NCI-H1105 (cell line): ENCODE measurements at places on chromosomes 4 and X.

- DNase-seq: no peak
These were observed 48.3 kb upstream of the LCORL start for GRCh38 chr4:18069810-18070209.

DNA sequence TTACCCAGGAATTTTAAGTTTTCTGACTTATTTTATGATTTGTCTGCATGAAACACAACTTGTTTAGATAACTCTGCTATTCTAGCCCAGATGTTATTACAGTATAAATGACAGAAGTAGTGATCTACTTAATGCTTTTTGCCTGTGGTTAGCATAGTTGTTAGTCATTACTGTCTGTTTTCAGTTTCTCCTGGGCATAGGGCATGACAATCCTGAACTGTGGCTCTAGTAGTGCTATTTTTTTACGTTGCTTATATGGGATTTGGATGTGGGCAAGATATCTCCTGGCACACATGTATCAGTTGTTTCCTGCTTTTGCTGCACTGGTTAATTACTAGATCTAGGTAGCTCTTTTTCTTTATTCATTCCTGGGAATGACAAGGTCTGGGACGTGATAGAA lies 1005.8 kb downstream of the PCDH18 start:
- DNase-seq: no peak

- DNase-seq: no peak
These were observed 170.9 kb upstream of the GRIA3 start for GRCh38 chrX:123013141-123013540.

- DNase-seq: no peak
These were observed 63.7 kb downstream of the TMEM164 start for GRCh38 chrX:110066488-110067225.

DNA sequence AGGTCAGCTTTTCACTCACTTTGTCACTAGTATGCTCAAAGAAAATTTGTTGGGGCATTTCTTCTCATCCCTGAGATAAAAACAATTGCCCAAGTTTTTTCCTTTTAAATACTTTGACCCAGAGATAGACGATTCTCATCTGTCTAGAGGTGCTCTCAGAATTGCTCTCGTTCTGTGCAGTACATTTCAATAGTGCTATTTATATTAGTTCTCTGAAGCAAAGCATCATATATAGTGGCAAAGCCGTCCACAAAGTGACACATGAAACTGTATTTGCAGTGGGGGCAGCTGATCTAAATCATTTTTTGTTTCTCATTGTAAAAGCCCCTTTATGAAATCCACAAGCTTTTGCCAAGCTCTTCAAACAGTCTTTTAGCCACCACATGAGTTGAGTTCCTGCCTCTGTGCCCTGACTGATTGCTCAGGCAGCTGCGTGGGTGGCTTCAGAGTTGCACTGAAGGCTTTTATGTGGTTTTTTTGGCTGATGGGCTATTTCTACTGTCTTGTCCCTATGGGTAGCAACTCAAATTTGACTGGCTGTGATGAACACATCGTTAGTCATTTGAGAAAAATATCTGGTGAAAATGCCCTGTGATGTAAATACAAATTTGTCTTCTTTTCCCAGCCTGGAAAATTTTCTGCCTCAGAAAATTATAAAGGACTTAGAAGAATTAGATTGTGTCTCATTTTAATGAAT lies 119.1 kb upstream of the OTUD4 start:
- no peak for DNase-seq

GRCh38 chrX:152865232-152865920 lies 32.5 kb upstream of the ZNF185 start:
- DNase-seq: no peak

DNA sequence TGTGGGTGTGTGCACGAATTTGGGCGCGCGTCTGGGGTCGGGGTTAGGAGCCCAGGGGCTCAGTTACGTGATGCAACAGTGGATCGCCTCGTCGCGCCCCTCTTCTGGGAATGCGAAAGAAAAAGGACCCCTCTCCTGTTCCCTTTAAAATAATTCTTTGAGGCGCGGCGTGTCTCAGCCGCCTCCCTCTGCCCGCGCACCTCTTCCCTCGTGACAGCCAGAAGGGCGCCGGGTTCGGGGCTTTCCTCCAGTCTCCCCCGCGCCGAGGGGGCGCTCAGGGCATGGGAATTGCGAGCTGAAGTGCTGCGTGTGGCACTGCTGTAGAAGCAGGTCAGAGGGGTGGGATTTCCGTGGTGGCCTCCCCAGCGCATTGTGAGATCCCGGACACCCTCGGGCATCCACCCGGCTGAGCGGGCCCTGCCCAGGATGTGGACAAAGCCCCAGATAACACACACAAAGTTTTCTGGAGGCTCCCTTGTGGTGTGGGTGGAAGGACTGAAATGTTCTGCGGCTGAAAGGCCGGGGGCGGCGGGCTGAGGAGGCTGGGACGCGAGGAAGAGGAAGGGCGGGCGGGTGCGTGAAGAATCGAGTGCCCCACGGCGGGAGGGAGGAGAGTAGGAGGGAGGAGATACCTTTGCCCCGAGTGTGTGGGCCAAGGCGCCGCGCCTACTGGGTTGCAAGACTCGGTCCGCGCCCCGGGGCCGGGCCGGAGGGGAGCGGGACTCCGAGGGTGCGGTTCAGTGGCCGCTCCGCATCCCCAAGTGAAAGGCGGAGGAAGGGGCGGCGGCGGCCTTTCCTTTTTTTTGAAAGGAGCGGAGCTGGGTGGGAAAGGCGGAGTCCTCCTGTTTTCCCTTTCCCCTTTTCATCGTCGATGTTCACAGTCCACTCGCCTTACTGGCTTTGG lies 752 bp downstream of the SEPTIN11 start:
- DNase-seq: no peak

DNA sequence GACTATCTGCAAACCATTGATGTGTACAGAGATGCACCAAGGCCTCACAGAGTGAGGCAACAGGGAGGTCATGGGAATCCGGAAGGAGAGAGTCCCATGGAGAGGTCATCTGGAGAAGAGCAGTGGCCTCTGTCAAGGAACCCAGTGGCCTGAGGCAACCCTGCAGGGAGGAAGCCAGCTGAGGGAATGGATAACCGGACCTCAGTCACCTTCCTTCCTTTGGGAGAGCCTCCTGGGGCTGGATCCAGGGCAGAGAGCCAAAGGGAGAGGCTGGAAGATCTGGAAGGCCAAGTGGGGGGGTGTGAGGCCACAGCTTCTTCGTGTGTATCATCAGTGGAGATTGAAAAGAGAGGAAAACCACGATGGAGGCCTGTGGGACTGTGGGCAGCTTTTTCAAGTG lies 24.3 kb upstream of the CD38 start:
- DNase-seq: no peak

DNA sequence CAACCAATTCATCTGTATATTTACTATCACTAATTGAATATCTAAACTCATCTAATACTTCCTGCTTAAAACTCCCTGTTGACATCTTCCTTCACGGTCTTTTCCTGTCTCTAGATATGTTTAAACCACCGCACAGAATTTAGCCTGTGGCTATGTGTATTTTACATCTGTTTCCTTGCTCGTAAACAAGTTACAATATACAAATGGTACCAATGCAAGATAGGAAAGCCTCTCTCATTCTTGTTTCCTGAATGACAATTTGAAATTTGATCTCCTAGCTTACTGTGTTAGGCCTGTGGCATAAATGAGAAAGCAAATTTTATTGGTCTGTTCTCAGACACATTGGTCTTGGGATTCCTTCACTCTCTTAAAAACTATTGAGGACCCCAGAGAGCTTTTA lies 89.7 kb upstream of the PCDH7 start:
- no peak for DNase-seq

DNA sequence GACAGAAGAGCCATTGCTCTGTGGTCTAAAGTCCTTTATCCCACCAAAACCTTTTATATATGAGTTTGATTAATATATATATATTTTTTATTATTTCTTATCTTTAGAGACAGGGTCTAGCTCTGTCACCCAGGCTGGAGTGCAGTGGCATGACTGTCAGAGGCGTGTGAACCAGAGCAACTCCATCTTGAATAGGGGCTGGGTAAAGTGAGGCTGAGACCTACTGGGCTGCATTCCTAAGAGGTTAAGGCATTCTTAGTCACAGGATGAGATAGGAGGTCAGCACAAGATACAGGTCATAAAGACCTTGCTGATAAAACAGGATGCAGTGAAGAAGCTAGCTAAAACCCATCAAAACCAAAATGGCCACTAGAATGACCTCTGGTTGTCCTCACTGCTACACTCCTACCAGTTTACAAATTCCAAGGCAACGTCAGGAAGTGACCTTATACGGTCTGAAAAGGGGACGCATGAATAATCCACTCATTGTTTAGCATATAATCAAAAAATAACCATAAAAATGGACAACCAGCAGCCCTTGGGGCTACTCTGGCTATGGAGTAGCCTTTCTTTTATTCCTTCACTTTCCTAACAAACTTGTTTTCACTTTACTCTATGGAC lies 10.5 kb downstream of the TBCK start:
- DNase-seq: no peak

- no peak for DNase-seq
These were observed 3.2 kb upstream of the PLP1 start for GRCh38 chrX:103773445-103773844.

GRCh38 chrX:41029332-41029731 lies 55.9 kb upstream of the USP9X start:
- no peak for DNase-seq

DNA sequence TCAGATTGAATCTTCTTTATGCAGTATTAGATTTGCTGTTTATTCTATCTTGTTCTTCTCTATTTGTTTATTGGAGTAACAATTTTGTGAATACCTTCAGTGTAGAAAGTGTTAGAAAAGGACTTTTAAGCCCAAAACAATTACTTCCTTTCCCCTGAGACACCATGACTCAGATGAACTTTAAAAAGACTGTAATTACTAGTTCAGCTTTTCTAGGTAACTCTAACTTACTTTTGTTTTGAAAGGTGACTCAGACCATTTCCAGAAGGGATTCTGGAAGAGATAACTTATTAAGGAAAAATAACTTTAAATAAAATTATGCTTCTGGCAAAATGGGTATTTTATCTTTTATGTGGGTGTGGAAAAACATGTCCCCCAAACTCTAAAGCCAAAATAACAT lies 561.5 kb upstream of the PCDH10 start:
- DNase-seq: no peak

DNA sequence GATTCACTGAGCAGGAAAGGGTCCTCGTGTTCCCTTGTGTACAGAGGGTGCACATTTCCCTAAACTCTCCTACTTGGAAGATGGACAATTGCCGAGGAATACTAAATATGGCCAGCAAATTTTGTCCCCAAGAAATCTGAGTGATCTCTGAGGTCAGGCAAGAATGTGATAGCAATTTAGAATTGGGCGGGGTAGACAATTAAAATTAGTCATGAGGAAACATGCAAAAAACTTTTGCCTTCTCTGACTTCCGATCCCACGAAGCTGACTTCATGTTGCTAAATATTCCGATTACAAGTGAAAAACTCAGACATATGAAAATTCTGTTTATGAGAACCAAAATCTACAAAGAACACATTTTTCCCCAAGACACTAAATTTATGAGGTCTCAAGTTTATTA lies 453.9 kb upstream of the ZFP42 start:
- DNase-seq: no peak

- DNase-seq: no peak
These were observed 104.2 kb upstream of the PUDP start for GRCh38 chrX:7252013-7252610.

DNA sequence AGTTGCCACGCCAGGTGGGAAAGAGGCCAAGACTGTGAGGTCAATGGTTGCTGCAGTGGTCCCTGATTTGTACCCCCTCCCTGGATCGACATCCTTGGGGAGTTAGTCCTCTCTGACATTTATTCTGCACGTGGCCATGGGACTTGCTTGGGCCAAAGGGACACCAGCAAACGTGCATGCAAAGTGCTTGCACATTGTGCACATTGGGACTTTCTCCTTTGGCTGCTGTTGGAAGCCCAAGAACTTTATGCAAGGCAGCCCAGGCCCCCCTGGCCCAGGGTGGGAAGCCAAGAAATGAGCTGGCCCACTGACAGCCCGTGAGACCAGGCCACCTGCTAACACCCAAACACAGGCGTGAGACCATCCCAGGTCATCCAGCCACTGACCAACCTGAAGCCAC lies 38.1 kb downstream of the SLC2A9 start:
- no peak for DNase-seq

DNA sequence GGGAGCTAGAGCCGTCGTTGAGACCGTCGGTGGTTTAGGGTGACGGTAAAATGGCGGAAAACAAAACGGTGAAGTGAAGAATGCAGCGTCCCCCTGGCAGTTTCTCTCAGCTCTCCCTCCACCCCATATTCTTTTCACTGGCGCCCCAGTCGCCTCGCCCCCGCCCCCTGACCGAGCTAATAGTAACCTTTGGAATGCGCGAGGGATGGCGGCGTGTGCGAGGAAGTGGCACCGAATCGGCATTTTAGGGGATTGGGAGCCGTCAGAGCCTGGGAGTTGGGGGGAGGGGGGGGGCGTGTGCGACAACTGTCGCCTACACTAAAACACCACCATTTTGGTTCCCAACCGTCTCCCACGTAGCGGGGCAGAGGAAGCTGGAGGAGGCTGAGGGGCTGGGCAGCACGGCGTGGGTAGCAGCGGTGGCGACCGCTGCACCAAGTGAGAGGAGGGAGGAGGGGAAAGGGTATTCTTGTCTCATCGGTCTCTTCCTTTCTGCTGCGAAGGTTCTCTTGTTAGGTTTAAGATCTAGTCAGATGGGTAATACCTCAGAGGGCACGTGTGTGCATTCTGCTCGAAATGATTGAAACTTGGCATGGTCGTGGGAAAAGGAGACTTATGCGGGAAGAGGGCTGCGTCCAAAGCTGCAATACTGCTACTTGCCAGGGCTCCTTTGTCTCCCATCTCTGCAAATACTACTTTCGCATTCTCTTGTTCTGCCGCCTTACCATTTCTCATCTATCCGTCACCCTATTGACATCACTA lies 840 bp downstream of the ZNF711 start:
- peak; percentile 26 for DNase-seq

DNA sequence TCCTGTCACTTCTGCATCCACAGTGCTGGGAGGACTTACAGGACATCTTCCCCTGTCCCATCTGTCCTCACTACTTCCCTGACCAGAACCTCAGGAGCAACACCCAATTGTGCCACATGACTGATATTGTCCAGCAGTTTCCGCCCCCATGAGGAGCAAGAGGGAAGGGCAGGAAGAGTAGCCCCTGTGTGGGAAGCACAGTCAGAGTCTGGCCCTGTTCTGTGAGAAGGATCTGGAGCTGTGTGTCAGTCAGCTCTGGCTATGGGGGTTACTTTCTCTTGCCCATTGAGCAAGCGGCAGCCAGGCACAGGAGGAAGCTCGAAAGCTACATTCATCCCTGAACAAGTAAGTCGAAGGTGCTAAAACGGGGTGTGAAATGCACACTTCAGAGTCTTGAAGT lies 14.8 kb upstream of the TRIM60 start:
- DNase-seq: no peak
